ENCODE measurements at places on chromosomes 3 and 15.

DNA sequence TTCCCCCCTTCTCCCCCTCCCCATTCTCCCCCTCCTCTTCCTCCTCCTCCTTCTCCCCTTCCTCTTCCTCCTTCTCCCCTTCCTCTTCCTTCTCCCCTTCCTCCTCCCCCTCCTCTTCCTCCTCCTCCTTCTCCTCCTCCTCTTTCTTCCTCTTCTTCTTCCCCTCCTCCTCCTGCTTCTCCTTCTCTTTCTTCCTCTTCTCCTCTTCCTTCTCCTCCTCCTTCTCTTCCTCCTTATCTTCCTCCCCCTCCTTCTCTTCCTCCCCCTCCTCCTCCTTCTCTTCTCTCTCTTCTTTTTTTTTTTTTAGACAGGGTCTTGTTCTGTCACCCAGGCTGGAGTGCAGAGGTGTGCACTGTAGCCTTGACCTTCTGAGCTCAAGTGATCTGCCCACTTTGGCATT is 21.2 kb upstream of the LCTL start:
- DNase-seq, result no peak

DNA sequence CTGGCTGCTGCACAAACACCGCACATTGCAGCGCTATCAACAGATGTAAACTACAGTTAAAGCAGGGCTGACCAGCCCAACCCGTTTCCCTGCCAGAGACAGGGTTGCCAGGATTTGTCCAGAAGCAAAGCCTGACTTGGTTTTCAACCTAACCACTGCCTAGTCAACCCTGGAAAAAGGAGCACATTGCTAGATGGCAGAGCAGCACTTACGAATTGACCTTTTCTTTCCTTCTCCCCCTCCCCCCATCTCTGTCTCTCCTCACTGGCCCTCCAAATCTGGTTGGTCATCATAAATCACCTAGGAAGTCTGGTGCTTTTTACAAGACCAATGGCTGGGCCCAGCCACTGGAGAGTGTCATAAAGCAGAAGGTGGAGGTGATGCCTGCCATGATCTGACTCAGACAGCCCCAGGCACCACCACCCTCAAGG is 51.3 kb downstream of the ABCC5 start:
- DNase-seq, result no peak

GRCh38 chr15:84598993-84599392 is 1.8 kb upstream of the ZSCAN2 start:
- DNase-seq, result no peak

DNA sequence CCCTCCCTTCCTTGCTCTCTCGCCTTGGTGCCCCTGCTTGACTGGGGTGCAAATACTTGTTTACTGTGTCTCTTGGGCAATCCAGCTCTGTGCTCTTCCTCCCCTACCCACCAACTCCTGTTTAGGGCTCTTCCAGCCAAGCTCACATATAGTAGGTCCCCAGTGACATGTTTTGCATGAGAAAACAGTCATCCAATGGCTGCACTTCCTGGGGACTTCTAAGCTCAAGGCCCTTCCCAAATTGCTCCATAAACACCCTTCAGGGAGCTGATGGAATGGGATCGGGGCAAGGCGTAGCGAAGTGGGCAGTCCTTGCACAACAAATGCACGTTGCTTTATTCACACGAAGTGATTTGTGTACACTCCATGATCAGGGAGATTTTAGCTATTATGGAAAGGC is 9.4 kb upstream of the COPG1 start:
- DNase-seq, result no peak

- no peak for DNase-seq
Observed at GRCh38 chr3:13607821-13608597, 59.1 kb downstream of the FBLN2 start.

DNA sequence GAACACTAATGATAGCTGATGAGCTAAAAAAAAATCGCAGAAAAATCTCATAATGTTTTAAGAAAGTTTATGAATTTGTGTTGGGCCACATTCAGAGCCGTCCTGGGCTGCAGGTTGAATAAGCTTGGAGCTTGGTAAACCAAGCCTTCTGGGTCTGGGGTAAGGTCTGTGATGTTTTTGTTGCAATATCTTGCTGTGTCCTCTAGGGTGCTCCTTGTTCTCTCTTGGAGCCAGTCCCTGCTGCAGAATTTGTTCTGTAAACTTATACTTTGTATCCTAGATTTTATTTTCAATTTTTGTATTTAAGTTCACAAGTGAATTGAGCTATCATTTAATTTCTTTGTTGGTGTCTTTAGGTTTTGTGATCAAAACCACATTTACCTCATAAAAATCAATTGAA is 143.7 kb downstream of the NR1D2 start:
- DNase-seq, result no peak

DNA sequence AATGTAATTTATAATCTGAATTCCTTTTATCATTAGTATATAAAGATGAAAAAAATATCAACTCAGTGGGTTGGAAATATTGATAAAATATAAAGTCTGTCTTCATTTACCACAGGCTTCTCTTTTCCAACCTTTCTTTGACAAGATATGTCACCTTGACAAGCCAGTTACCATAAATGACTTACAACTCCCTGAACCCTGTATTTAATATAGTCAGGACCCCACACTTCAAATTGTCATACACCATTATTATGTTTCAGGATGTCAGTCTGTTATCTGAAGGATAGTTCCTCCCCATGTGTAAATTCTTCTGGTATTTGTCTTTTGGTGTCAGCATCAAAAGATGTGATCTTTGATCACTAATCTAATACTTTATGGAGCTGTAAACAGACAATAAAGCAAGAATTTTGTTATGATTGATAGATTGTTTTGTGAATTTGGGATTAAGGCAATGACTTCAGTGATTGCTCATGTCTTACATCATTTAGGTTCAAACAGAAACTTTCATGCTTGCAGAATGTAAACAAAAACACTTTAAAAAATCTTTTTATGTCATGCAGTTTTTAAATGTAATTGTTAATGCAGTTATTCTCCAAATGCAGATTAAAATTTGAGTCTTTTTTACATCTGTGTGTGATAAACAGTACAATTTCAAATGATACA is 503.5 kb upstream of the BCHE start:
- no peak for DNase-seq

DNA sequence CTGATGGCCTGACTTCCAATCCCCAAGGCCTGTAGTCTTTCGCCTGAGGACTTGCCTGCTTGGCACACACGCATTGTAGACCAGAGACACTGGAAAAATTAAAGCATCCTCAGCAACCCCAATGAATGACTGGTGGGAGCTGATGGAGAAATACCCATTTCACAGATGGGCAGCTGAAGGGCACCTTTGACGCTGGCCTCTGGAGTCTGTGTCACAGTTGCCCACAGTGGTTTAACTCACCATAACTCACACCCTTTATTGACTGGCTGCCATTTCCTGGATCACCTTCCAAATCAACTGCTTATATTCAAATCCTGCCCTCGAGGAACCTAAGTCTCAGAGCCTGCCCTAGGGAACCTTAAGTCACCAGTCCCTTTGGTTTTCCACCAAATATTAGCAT is 183.1 kb downstream of the SHQ1 start:
- no peak for DNase-seq

DNA sequence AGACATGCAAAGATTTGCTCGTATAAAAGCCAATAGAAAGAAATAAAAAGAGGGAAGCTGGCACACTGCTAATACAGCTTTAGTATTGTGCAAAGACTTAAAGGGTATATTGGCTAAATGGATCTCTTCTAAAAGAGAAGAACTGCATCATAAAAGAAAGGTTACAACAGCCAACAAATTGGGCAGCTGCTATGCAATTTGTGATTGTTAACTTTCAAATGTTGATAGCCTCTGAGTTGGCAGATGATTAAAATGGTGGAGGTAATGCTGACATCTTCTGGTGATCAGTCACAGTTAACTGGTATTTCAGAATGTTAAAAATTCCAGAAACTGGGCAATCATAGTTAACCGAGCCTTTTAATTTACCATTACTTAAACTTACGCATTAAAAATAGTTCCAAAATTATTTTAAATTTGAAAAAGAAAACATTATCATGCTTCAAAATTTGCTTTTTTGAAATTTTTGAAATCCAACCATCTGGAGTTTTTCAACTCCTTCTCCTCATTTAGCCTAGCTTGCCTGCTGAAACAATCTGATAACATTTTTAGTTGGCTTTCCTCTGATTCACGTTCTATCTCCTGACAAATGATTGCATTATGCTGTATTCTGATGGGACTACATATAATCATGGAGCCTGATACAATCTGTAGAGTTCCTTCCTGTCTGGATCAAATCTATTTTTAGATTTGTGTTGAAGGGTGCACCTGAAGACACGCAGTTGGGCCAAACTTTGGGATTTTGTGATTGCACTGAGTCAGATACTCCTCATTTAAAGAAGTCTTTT is 144.0 kb upstream of the PDZRN3 start:
- no peak for DNase-seq

DNA sequence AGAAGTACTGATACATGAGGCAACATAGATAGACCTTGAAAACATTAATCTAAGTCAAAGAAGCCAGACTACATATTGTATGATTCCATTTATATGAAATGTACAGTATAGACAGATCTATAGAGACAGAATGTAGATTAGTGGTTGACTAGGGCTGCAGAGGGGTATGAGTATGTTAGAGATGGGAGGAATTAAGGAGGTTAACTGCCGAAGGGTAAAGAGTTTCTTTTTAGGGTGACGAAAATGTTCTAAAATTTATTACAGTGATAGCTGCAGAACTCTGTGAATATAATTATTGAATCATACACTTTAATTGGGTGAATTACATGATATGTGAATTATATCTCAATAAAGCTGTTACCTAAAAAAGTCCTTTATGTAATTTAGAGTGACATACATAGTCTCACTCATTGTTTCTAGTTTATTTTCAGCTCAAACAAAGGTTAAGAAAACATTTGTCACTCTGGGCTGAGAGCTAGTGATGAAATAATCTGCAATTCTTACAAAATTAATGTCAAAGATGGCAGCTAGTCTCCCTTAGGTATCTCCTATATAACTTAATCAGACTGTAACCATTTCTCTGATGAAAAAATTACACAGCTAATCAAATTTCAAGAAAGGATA is 61.4 kb downstream of the DENND4A start:
- no peak for DNase-seq

DNA sequence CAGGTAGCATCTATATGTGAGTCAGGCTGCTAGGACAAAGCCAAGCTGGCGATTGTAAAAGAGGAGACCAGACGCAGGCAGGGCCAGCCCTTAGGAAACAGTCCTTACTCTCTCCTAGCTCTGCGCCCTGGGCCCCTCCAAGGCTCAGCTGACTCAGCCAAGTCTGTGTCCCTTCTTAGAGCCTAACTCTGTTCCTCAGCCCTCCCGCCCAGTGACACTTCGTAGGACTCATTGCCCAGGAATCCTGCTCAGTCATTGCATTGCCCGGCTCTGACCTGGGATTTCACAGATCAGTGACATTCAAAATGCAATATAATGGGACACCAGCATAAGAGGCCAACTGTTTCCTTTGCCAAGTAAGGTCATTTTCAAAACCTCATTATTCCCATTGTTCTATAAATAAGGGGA is 244.2 kb downstream of the TLE3 start:
- no peak for DNase-seq

DNA sequence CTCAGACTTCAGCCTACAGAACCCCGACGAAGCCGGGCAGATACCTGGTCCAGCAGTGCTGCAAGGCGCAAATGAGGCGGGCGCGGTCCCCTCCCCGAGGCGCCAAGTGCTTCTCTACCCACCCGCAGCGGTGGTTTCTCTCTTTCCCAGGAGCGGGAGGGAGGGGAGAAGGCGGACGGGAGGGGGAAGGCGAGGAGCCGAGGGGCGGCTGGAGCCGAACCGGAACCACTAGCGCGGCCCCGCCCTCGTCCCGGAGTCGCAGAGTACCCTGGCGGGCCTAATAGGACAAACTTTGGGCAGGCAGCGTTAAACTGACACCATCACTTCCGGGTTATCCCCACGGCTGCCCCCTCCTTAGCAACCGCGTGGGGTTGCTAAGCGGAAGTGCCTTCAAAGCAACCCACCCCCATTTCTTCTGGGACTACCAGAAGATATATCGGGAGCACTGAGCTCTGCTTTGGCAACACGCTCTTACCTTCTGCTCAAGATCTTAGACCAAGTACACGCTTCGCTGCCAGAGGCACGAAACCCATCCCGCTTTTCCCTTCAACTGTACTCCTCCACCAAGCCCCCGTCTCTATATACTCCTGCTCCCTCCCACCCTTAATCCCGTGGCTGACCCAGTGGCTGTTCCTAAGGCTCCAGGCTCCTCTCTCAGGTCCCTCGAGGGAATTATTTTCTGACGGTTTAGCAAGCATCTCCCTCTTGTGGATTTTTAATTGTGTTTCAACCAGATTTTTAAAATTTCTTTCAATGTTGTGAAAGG is at the start of gene CSNK1G1:
TSS of gene CSNK1G1 (minus strand) at position 230 of the 766 bp plus-strand sequence. CDS start 55,674 bp downstream, outside the sequence.
- peak; percentile 84 for DNase-seq

GRCh38 chr3:169573148-169573547 is 90.4 kb downstream of the MECOM start:
- DNase-seq, result no peak

DNA sequence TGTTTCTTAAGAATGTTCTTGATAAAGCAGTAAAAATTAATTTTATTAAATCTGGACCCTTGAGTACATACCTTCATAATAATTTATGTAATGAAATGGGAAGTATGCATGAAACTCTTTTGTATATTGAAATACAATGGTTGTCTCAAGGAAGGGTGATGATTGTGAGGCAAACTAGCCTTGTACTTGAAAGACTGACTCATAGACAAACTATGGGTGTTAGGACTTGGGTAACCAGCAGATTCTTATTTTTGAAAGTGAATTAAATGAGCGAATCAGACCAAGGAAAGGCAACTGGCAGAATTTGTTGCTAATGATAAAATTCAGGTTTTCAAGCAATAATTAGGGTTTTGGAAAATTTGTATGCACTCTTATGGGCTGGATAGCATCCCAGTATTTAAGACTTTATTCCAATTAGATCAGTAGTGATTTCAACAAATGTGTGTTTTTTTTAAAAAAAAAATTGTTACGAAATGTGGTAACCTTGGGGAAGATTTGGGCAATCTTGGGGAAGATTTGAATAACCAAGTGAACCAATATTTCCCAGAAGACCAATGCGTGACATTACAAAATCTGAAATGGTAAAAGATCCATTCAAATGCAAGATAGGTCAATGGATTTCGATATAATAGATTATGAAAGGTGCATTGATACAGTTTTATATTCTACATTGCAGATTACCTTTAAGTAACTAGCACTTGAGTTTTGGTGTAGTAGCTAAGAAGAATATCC is 42.0 kb downstream of the ATP2C1 start:
- no peak for DNase-seq

- DNase-seq, result no peak
Observed at GRCh38 chr15:68022061-68022460, 32.1 kb upstream of the PIAS1 start.

- DNase-seq, result no peak
Observed at GRCh38 chr3:107861422-107861821, 229.4 kb downstream of the CD47 start.
